DND-41 (cell line): ENCODE measurements at places on chromosomes 12 and 14.

DNA sequence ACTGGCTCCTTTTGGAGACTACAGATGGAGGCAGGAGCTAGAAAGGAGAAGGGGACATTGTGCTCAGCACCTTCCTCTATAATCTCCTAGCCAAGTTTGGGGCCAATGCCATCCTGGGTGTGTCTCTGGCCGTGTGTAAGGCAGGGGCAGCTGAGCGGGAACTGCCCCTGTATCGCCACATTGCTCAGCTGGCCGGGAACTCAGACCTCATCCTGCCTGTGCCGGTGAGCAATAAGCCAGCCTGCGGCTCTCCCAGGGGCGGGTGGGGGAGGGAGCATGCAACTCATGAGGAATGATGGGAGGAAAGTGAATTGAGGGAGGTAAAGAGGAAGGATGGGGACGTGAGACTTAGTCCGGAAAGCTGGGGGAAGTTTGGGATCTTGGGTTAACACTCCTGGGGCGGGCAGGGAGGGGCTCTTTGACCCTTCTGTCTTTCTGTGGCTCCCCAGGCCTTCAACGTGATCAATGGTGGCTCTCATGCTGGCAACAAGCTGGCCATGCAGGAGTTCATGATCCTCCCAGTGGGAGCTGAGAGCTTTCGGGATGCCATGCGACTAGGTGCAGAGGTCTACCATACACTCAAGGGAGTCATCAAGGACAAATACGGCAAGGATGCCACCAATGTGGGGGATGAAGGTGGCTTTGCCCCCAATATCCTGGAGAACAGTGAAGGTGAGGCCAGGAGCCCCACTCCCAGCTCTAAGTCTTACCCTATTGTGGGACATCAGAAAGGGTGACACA lies 3.3 kb downstream of the ENO2 start:
- no peak for DNase-seq

DNA sequence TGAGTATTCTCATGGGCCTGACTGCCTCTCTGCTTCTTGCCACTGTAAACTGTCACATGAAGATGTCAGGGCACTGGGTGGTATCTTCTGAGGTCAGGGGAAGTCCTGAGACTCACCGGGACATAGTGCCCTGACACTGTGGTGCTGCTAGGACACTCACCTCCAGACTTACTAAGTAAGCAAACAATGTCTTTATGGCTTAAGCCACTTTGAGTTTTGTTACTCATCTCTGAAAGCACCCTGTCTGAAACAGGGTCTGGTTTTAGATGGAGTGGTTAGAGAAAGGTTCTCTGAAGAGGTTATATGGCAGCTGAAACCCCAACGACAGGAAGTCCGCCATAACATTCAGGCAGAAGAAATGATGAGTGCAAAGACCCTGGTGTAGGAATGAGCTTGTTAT lies 22.7 kb downstream of the GPR19 start:
- DNase-seq = no peak

GRCh38 chr14:73718418-73719251 lies 4.5 kb upstream of the PNMA1 start:
- DNase-seq = no peak

DNA sequence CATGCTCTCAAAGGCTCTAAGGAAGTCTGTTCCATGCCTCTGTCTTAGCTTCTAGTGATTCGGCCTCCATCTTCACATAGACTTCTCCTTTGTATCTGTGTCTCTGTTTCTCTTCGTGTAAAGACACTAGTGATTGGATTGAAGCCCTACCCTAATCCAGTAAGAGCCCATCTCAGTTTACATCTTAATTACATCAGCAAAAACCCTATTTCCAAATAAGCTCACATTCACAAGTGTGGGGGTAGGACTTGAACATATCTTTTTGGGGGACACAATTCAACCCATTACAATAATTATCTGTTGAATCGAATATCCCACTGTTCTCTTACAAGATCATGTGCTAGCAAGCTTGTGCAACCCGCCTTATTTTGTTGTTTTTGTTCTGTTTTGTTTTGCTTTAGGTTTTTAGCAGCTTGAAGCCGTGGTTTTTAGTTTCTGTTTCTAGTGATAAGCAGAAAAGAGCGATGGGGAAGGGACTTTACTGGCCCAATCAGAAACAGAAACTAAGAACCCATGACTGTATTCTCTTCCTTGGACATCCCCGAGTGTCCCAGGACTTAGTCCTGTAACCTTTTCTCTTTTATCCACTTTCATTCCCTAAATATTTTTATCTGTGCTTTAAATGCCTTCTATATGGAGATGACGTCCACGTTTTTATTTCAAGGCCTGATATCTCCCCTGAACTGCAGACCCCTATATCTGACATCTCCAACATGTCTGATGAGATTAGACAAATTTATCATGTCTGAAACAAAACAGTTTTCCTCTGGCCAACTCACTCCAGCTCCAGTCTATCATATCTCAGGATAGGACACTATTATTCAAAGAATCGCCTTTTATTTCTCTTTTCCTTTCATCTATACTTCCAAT lies 353.0 kb downstream of the CCDC91 start:
- DNase-seq = no peak

DNA sequence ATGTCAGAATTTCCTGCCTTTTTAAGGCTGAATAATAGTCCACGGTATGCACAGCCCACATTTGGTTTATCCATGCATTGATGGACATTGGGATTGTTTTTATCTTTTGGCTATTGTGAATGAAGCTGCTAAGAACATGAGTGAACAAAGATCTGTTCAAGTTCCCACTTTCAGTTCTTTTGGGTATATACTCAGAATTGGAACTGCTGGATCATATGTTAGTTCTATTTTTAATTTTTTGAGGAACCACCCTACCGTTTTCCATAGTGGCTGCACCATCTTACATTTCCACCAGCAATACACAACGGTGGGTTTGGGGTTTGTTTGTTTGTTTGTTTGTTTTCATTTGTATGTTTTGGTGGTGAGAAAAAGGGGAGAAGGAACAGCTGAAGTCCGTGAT lies 6.4 kb downstream of the GPR68 start:
- no peak for DNase-seq

GRCh38 chr12:6603095-6603567 lies 4.0 kb downstream of the CHD4 start:
- DNase-seq = peak; percentile 84

GRCh38 chr14:105067969-105068301 lies 2.7 kb upstream of the GPR132 start:
- DNase-seq = no peak

GRCh38 chr14:103801459-103801858 lies 45.9 kb downstream of the PPP1R13B start:
- DNase-seq = no peak
